ENCODE measurements at places on chromosomes 6 and 20.

DNA sequence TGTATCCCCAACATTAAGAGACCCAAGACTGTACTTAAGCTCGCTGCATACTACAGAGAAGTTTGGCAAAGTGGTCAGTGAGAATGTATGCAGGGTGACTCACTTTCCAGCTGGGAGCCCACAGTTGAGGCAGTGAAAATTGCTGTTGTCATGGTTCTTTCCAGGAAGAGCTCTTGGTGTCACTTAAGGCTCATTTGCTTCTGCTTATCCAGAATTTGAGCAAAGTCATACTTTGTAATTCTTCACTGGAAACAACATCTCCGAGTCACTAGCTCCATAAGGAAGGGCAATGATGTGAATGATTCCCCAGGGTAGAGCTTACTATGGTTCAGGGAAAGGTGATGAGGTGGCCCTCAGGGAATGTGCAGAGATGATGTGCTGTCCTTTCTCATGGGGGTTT is 65.4 kb upstream of the FBXL4 start:
- peaks cover 6% of the 10 kb centered on the region for H3K4me1 ChIP-seq
- H3K27ac ChIP-seq: no peak overlapping the region
- H3K27me3 ChIP-seq: peaks cover 13% of the 10 kb centered on the region
- no peaks in the 10 kb centered on the region for H3K36me3 ChIP-seq
- DNase-seq: no peak

GRCh38 chr20:59365611-59366285 is 65.3 kb downstream of the EDN3 start:
- no peak for DNase-seq
- H3K4me3 ChIP-seq: no peak overlapping the region
- no peaks in the 10 kb centered on the region for H3K36me3 ChIP-seq
- no peak overlapping the region for H3K27ac ChIP-seq

- H3K4me1 ChIP-seq: no peaks in the 10 kb centered on the region
- peaks cover 2% of the 10 kb centered on the region for H3K36me3 ChIP-seq
- no peaks in the 10 kb centered on the region for H3K27me3 ChIP-seq
- no peak overlapping the region for H3K27ac ChIP-seq
Observed at GRCh38 chr6:116596815-116597214, 19.5 kb upstream of the RSPH4A start.

- no peak for DNase-seq
- H3K4me3 ChIP-seq: no peak overlapping the region
- H3K36me3 ChIP-seq: no peaks in the 10 kb centered on the region
- H3K27me3 ChIP-seq: peaks cover 6% of the 10 kb centered on the region
Observed at GRCh38 chr20:16675001-16675564, 54.7 kb upstream of the SNRPB2 start.

GRCh38 chr20:34938466-34939163 is 17.0 kb downstream of the GSS start:
- no peak overlapping the region for H3K4me3 ChIP-seq
- peaks cover 6% of the 10 kb centered on the region for H3K36me3 ChIP-seq
- H3K27me3 ChIP-seq: no peaks in the 10 kb centered on the region
- H3K27ac ChIP-seq: no peak overlapping the region
- no peaks in the 10 kb centered on the region for H3K4me1 ChIP-seq

- H3K36me3 ChIP-seq: no peaks in the 10 kb centered on the region
- no peak for DNase-seq
- no peak overlapping the region for H3K4me3 ChIP-seq
- H3K4me1 ChIP-seq: no peaks in the 10 kb centered on the region
Observed at GRCh38 chr6:122838060-122838780, 49.2 kb downstream of the SMPDL3A start.

DNA sequence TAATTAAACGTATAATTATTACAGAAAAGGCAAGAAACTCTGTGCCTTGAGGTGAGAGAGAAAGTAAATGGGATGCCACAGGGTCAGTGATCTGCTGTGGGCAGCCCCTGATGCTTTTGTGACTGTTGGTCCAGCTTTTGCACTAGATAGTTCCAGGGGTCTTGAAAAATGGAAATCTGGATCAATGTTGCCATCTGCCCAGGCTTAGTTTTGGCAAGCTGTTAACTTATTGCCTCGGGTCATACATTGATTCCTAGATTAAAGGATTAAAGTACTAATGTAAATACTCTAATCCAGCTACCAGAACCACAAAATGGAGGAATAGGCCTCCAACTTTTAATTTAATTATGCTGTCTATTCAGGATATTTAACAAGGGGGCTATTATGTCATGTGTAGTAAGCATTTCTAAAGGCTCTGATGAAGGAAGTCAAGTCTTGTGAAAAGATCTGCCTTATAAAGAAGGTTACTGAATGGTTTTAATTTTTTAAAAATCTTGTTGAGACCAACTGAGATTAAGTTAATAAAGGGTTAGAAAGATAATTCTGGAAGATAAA is 376.0 kb upstream of the HS3ST5 start:
- no peak overlapping the region for H3K27ac ChIP-seq
- no peak overlapping the region for H3K4me3 ChIP-seq
- no peaks in the 10 kb centered on the region for H3K27me3 ChIP-seq
- no peak for DNase-seq
- H3K4me1 ChIP-seq: no peaks in the 10 kb centered on the region

DNA sequence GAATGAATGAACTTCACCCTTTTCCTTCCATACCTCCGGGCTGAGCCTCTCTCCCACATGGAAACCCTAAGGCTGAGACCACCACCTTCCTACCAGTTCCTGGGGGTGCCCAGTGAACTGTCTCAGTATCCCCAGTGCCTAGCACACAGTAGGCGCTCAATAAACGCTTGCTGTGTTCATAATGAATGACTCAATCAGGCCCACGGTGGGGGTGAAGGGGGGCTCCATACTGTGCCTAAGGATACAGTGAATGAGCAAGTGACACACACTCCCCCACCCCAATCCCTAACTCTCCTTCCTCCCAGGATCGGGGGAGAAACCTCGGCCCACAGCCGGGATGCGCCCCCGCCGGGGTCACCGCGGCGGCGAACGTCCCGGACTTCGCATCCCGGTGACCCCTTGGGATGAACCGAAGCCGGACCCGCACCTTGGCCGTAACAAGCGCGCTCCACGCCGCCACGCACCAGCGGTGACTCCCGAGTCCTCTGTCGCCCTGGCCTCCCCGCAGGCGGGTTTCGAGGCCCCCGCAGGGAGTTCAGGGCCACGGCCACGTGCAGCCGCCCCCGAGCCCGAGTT is 592 bp downstream of the KCNG1 start:
- DNase-seq: no peak
- peaks cover 13% of the 10 kb centered on the region for H3K4me1 ChIP-seq
- H3K27ac ChIP-seq: no peak overlapping the region
- H3K36me3 ChIP-seq: no peaks in the 10 kb centered on the region
- H3K27me3 ChIP-seq: peaks cover 69% of the 10 kb centered on the region
- H3K4me3 ChIP-seq: peak overlapping the region; percentile 44

DNA sequence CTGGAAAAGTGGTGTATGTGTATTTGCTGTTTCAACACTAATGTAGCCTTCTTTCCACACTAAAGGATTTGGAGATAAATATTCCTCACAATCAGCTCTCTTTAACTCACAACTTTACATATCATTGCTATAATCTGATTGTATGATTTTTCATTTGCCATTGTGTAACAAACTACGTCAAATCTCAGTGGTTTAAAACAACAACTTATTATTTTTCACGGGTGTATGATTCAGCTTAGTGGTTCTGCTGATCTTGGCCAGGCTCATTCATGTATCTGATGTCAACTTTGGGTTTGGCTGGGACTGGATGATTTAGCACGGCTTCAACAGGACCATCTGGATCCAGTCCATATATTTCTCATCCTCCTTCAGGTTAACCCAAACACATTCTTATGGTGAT is 55.4 kb upstream of the TMX4 start:
- peaks cover 14% of the 10 kb centered on the region for H3K4me1 ChIP-seq
- no peak overlapping the region for H3K4me3 ChIP-seq
- no peaks in the 10 kb centered on the region for H3K27me3 ChIP-seq
- H3K36me3 ChIP-seq: no peaks in the 10 kb centered on the region
- no peak for DNase-seq

DNA sequence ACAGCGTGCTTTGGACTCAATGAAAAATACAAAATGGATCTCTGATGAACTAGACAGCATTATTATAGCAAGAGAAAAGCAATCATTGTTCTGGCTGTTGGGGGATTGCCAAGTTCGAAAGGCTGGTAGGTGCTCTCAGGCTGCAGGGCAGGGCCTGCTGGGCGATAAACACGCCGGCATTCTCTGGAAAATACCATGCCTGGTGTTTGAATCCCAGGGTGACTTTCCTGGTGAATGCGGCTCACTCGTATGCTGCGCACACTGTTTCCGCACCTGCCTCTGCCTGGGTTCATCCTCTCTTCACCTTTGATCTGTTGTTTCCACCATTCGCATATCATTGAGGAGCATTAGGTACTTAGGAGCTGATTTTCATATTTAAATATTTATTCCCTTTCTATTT is 37.4 kb downstream of the GCNT2 start:
- H3K4me3 ChIP-seq: no peak overlapping the region
- no peaks in the 10 kb centered on the region for H3K36me3 ChIP-seq
- H3K27me3 ChIP-seq: no peaks in the 10 kb centered on the region
- no peak overlapping the region for H3K27ac ChIP-seq
- no peak for DNase-seq
- peaks cover 5% of the 10 kb centered on the region for H3K4me1 ChIP-seq

DNA sequence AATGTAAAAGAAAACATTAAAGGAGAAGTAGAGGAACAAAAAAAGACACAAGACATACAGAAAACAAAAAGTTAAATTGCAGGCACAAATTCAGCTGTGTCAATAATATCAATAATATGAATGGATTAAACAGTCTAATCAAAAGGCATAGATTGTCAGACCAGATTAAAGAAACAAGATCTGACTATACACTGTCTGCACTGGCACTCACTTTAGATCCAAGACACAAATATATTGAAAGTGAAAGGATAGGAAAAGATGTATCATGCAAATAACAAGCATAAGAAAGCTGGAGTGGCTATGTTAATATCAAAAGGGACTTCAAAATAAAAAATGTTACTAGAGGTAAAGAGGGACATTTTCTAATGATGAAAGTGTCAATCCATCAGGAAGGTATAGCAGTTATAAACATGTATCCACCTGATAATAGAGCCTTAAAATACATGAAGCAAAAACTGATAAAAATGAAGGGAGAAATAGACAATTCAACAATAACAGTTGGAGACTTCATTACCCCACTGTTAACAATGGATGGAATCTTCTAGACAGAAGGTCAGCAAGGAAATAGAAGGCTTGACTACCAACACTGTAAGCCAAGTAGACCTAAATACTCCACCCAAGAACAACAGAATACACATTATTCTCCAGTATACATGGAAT is 89.7 kb downstream of the HIVEP1 start:
- no peak overlapping the region for H3K4me3 ChIP-seq
- no peaks in the 10 kb centered on the region for H3K27me3 ChIP-seq
- DNase-seq: no peak
- H3K36me3 ChIP-seq: peaks cover 4% of the 10 kb centered on the region
- H3K27ac ChIP-seq: peak overlapping the region; percentile 46

GRCh38 chr6:150313781-150314180 is 55.0 kb upstream of the IYD start:
- peaks cover 51% of the 10 kb centered on the region for H3K27me3 ChIP-seq
- no peak for DNase-seq
- no peak overlapping the region for H3K27ac ChIP-seq
- H3K36me3 ChIP-seq: no peaks in the 10 kb centered on the region

- no peaks in the 10 kb centered on the region for H3K27me3 ChIP-seq
- no peaks in the 10 kb centered on the region for H3K36me3 ChIP-seq
- no peak for DNase-seq
- H3K27ac ChIP-seq: no peak overlapping the region
- no peak overlapping the region for H3K4me3 ChIP-seq
Observed at GRCh38 chr6:159961528-159961927, 7.4 kb upstream of the IGF2R start.

DNA sequence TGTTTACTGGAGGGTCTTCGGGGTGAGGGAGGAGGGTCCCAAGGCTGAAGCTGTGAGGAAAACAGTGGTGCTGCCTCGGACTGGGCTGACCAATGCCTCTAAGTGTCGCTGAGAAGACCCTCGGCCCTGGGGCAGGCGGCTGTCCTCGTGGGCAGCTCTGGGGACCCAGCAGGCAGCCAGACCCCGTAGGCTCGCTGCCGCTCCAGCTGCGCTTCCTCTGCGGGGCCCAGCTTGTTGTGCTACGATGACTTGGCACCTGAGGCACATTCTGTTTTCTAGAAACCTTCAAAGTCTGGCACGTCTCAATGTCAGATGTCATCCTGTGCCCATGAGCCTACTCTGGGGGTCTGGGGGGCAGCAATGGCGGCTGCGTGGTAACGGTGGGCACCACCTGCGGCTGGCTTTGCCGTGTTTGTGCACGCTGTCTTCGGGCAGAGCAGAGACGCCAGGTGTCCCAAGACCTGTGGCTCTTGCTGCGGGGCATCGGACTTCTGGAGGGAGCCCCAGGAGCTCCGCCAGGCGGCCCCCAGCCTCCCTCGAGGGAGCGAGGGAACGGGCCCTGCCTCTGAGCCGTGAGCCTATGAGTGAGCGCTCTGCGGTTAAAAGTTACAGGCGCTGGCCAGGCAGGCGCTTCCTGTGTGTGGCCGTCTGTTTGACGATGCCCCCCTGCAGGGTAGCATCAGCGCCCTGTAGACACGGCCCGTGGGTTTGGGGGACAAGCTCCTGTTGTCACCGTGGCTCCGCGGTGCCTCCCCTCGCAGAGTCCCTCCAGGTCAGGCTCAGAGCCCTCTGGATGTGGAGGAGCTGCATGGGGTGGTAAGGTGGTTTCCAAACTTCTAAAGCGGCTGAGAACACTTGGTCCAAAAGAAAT is 6.8 kb downstream of the SLC17A9 start:
- H3K4me3 ChIP-seq: no peak overlapping the region
- peaks cover 14% of the 10 kb centered on the region for H3K4me1 ChIP-seq
- DNase-seq: no peak
- H3K27me3 ChIP-seq: no peaks in the 10 kb centered on the region
- H3K27ac ChIP-seq: no peak overlapping the region
- no peaks in the 10 kb centered on the region for H3K36me3 ChIP-seq

DNA sequence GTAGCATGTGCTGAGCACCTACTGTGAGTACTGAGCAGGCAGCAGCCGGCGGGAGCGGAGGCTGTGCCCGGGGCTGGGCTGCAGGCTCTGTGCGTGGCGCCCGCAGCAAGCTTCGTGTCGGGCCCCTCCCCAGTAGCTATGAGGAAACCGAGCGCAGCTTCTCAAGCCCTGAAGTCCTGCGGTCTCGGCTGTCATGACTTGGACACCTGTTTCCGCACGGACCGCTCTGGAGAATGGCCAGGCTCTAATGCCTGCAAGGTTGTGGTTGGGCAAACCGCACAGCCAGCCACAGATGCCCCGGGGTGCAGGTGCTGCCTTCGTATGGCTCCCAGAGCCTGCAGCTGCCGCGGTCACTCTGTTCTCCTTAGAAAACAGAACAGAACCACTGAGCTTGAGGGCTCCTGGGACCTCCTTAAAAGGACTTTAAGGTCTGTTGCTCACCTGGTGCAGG is 33.7 kb downstream of the PYGB start:
- no peak for DNase-seq
- peaks cover 7% of the 10 kb centered on the region for H3K36me3 ChIP-seq
- no peaks in the 10 kb centered on the region for H3K4me1 ChIP-seq
- no peak overlapping the region for H3K4me3 ChIP-seq
- no peak overlapping the region for H3K27ac ChIP-seq
- H3K27me3 ChIP-seq: no peaks in the 10 kb centered on the region

GRCh38 chr6:162940426-162940825 is 212.7 kb downstream of the PACRG start:
- no peaks in the 10 kb centered on the region for H3K4me1 ChIP-seq
- peaks cover 7% of the 10 kb centered on the region for H3K36me3 ChIP-seq
- no peak overlapping the region for H3K4me3 ChIP-seq
- no peak for DNase-seq
- no peak overlapping the region for H3K27ac ChIP-seq

GRCh38 chr20:33275871-33276270 is 7.1 kb upstream of the BPIFB1 start:
- no peaks in the 10 kb centered on the region for H3K36me3 ChIP-seq
- no peak overlapping the region for H3K4me3 ChIP-seq
- DNase-seq: no peak
- H3K27ac ChIP-seq: no peak overlapping the region
- H3K4me1 ChIP-seq: no peaks in the 10 kb centered on the region
